ENCODE measurements at places on chromosomes 4 and X.

GRCh38 chr4:2857349-2857927 lies 13.8 kb downstream of the ADD1 start:
- no peak for DNase-seq

GRCh38 chrX:135516376-135516775 lies 4.1 kb upstream of the INTS6L start:
- no peak for DNase-seq

GRCh38 chr4:21451032-21451431 lies 497.5 kb downstream of the KCNIP4 start:
- no peak for DNase-seq

GRCh38 chr4:152709675-152710438 lies 30.1 kb upstream of the TMEM154 start:
- no peak for DNase-seq

DNA sequence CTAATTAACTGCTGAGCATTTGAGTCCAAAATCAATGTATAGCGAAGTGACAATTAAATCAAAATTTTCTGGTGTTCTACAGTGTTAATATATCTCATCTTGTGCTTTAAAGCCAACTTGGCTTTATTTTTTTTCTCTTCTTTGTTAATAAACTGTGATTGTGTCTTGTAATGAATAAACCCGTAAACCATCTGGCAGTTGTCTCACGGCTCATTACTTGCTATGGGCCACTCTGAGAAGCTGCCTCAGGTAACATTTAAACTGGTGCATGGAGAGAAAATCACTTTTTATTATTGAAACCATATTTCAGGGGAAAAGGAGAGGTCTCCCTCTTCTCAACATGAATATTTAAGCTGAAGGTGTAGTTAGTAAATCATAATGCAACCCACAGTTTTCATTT lies 694.0 kb downstream of the KCTD8 start:
- DNase-seq: no peak

- no peak for DNase-seq
These were observed 78.6 kb downstream of the ARHGAP36 start for GRCh38 chrX:131136776-131137175.

DNA sequence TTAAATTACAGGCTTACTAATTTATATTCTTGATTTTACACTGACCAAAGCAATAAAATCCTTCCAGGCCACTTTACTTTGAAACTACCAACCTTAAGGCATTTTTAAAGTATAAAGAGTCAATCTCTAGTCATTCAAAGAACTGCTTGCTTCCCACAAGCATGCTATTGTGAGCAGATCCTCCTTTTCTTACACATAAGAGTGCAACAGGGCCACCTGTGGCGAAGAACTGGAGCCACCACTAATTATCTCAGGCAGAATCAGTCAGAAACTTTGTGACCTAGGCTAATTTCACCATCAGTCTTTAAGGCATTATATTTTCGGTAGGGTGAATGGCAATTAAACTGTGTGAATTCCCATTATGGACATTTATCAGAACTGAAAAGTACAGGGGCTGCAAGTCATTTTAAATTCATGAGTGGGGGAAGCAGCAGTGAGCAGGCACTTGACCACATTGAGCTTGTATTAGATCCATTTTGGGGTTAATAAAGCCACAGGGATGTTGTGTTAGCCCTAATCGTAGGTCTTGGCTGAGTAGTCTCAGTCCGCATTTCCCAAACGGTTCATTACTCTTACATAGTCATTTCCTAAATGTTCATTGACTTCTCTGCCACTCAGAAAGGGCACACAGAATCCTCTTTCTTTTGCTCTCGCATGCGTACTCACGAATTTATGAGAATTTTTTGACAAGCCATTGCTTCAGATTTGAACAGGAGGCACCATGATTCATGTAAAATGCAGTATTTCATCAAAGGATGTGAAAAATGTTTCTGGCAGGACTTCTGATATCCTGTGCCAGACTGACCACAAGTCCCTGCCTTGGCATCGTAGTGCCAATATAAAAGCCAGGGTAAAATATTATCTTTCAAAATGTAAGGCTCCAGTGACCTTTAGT lies 39.8 kb downstream of the NPY2R start:
- no peak for DNase-seq

- no peak for DNase-seq
These were observed 22.2 kb upstream of the HMX1 start for GRCh38 chr4:8893624-8894423.

DNA sequence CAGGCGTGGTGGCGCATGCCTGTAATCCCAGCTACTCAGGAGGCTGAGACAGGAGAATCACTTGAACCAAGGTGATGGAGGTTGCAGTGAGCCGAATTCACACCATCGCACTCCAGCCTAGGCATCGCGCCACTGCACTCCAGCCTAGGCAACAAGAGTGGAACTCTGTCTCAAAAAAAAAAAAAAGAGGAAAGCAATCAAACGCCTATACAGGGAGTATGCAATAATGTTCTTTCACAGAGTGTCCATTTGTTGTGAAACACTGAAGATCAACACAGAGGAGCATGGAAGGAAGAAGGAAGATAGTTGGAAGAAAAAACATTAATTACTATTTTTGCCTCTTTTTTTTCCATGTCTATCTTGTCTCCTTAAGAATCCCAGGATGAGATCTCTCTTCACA lies 113.4 kb downstream of the FBXO8 start:
- no peak for DNase-seq

DNA sequence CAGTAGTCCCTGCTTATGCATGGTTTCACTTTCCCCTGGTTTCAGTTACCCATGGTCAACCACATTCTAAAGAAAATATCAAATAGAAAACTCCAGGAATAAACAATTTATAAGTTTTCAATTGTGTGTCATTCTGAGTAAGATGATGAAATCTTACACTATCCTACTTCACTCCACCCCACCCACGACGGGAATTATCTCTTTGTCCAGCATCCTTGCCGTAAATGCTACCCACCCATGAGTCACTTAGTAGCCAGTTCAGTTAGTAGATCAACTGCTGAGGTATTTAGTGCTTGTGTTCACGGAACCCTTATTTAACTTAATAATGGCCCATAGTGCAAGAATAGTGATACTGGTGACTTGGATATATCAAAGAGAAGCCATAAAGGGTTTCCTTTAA lies 91.4 kb downstream of the KLHL13 start:
- DNase-seq: peak; percentile 9

DNA sequence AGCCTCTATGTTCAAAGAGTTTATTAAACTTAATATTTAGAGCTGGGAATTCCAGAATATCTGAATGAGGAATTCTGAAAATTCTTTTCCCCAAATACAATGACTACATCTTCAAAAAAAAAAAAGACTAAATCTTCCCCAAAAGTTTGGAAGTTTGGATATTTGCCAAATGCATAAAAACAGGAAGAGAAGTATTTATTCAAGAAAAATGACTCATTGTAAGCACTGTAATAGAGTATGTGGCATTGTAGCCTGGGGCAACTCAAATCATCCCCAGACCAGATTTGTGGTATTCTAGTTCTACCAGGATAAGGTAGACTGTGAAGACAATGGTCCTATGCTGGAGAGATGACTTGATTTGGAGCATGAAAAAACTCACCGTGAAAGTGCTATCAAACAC lies 78.5 kb upstream of the PDHA2 start:
- DNase-seq: no peak

- no peak for DNase-seq
These were observed 148.3 kb upstream of the NHS start for GRCh38 chrX:17226736-17227135.

- DNase-seq: no peak
These were observed 353.0 kb upstream of the GALNT7 start for GRCh38 chr4:172815499-172816164.

GRCh38 chr4:56622176-56622575 lies 58.9 kb downstream of the HOPX start:
- DNase-seq: no peak

DNA sequence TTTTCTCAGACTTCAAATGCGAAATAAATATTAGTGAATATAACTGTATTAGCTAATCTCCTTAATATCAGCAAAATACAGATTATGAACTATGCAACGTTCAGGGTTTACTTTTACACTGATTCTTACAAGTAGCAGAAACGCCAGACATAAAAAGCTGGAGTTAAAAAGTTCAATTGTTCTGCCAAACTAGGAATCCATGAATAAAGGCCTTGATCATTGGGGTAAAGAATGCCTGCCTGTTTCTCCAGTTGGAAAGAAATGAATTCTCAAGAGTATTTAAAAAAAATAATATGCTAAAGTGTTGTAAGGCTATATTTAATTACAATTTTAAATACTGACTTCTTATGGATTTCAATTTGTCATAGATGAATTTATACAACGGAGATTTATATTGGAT lies 612.2 kb downstream of the DMD start:
- no peak for DNase-seq

GRCh38 chr4:184702114-184702513 lies 31.8 kb downstream of the CENPU start:
- no peak for DNase-seq

DNA sequence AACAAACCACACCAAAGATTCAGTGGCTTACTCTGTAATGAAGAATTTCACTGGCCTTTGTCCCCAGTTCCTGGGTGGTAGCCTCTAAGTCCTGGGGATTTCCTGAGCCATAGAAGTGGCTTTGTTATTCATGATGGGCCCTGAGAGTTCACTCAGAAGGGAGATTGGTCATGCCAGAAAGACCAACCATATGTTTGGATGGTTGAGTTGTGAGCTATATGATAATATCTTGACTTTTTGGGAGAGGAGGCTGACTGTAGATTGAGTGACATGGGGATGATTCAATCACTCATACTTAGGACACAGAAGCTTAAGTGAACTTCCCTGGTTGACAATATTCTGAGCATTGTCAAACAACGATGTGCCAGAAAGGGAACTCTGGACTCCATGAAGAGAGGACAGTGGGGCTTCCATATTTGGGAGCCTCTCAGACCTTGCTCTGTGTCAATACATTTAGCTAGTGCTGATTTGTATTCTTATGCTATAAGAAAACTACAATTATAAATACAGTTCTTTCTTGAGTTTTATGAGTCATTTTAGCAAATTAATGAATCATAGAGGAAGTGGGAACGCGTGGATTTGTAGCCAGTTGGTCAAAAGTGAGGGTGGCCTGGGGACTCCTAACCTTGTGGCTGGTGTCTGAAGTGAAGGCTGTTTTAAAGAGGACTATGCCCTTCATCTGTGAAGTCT lies 392.0 kb downstream of the GBA3 start:
- DNase-seq: no peak

- DNase-seq: no peak
These were observed 115.6 kb downstream of the ARAP2 start for GRCh38 chr4:36128689-36129088.

GRCh38 chrX:108312957-108313356 lies 125.3 kb downstream of the COL4A6 start:
- peak; percentile 22 for DNase-seq

Measured in AG08396 (cell line).